ENCODE measurements at places on chromosomes 5 and 9.
A peak's percentile ranks its signal among the peaks of the same experiment; 100 is the strongest.

- DNase-seq = peak; percentile 49
Measured at GRCh38 chr5:12023614-12024241, 119.5 kb upstream of the CTNND2 start.

DNA sequence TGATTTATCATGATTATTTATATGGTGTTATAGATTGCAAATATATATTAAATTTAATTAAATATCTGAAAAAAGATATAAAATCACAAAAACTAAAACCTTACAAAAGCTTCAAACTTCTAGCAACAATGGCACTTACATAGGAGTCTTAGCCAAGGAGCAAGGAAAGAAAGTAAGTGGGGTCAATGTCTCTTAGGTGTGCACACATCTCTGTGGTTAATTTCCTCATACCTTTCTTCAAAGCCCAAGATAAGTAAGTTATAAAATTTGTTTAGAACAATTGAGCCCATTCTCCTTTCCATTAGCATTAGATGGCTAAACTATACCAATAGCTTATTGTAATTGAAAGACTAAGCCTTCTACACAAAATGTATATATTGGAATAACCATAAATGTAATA, 161.6 kb upstream of the PDE4D start:
- DNase-seq = no peak

DNA sequence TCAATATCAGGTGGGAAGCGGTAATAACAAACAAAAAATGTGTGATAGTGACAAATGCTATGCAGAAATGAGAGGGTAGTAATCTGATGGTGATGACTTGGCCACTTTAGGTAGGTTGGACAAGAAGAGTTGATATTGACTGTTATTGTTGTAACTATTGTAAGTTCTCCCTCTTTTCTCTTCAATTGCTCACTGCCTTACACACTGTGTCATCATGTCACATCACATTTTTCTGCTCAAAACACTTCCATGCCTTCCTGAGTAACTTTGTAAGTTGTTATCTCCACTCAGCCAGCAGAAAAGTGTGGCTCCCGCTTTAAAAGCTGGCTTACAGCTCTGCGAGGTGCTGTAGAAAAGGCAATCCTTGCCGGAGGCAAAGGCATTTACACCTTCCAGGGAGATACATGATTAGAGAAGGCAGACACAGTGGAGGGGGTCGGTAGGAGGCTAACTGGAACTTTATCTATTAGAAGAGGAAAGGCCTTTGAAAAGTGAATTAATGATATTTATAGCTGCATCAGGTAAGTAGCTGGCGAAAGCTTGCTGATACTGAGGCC, 85.2 kb upstream of the CLINT1 start:
- DNase-seq = no peak

- DNase-seq = no peak
Measured at GRCh38 chr5:386432-387341, 56.3 kb upstream of the EXOC3 start.

- no peak for DNase-seq
Measured at GRCh38 chr9:125536167-125536772, 170.7 kb downstream of the MAPKAP1 start.

DNA sequence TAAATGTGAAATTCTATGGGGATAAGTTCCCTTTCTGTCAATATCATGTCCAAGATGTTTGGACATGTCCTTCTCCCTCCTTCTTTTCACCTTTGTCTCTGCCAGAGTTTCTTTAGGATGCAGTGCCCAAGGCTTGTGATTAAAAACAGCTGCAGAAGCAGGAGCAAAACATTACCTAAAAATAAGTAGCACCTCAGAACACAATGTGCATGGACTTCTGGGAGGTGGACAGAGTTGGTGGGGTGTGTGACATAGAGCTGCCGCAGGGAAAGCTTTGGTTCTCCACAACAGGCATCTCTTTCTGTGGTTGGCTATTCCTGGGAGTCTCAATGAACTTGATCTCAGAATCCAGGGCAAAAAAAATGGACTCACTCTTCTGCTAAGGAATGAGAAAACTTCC, 97.0 kb downstream of the SEC61B start:
- no peak for DNase-seq

DNA sequence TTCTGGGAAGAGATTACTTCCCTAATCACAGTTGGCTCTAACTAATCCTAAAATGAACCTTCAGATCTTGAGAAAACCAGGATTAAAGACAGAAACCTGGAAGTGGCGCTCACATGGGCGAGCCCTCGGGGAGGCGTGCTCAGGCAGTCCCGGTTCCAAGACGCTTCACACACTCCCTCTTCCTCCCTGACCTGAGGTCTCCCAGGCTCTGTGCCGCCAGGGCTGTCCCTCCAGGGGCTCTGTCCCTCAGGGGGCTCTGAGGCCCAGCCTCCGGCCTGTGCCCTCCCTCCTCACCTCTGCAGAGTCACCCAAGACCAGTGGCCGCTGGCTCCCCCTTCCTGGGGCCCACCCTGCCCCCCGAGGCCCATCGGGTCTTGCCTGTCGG, 10.2 kb downstream of the SLC9A3 start:
- no peak for DNase-seq

Measured in HS-5 (cell line).